ENCODE measurements at places on chromosomes 7 and 10.
A peak's percentile ranks its signal among the peaks of the same experiment; 100 is the strongest.

- DNase-seq, result no peak
Measured at GRCh38 chr10:45371560-45371959, 2.5 kb upstream of the ALOX5 start.

GRCh38 chr10:77889277-77889903 lies 37.2 kb downstream of the DLG5 start:
- no peak for DNase-seq

- DNase-seq, result no peak
Measured at GRCh38 chr10:52561322-52561721, 211.3 kb downstream of the MBL2 start.

GRCh38 chr10:4721999-4722753 lies 103.8 kb upstream of the AKR1E2 start:
- DNase-seq, result no peak

GRCh38 chr10:4983615-4984216 lies 19.9 kb downstream of the AKR1C2 start:
- no peak for DNase-seq

DNA sequence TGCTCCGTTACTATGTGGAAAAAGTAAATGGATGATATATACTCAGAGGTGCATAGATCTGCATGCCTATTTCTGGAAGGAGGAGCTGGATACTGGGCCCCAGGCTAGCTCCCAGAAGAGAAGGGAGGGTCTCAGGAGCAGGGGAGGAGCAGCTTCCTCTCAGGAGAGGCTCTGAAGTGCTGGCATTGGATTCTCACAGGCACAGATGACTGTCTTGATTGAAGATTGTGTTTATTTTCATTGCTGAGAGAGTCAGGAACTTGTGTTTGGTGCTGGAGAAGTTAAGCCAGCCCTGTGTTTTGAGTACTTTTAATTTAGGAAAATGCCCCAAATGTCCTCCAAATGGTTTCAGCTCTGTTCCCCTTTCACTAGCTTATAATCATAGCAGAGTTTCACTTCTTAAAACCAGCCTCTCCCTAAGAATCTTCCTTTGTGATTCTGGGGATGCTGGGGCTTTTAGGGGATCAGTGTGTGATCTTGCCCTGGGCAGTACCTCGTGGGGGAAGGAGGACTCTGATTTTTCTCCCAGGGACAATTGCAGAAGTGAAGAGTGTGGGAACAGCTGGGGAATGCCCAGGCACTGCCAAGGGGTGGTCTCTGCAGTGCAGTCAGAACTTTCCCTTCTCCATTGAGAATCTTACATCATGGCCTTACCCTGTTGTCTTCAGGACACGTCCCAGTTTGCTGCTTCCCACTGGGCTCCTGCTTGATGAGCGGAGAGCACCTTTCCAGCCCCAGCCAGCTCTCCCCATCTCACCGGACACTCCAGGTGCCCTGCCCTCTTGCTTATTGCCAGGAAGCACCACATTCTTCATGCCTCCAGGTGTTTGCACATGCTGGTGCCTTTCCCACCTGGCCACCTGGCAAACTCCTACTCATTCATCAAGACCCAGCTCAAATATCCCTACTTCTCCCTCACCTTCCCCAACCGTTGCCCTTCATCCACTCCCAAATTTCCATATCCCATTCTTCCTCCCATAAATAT lies 102.8 kb downstream of the ARHGAP22 start:
- no peak for DNase-seq

DNA sequence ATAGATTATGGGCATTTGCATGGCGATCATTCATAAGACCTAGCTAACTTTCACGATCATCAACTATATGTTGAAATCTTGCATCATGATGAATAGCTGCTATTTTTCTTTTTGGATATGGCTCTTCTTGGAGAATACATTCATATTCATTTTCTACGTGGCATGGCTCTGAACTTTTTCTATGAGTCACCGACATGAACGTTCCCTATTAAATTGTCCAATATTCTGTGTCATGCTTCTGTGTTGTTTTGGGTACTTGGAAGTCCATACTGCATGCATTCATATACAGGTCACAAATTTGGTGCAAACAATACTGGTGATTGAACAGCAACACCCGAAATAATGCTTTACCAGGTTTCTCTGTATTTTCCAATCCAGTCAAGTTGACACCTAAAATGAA lies 37.9 kb upstream of the ANKRD1 start:
- no peak for DNase-seq

DNA sequence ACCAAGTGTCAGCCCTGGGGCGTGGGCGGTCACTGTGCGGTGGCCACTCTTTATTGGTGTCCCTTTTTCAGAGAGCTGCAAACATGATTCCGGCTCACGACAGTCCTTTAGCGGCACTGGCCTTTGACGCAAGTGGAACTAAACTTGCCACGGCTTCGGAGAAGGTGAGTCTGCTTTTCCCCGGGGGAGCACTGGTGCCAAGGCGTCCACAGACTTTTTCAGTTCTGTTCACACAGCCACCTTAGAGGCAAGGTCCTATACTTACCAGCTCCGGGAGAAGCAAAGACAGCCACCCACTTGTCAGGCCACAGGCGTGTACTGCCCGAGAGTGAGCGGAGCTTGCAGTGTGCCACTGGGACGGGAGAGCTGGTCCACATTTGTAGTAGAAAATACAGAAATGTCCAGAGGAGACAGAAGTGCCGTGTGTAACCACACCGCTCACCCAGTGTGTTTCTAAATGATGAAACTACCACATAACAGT lies 27.9 kb downstream of the WIPI2 start:
- no peak for DNase-seq

DNA sequence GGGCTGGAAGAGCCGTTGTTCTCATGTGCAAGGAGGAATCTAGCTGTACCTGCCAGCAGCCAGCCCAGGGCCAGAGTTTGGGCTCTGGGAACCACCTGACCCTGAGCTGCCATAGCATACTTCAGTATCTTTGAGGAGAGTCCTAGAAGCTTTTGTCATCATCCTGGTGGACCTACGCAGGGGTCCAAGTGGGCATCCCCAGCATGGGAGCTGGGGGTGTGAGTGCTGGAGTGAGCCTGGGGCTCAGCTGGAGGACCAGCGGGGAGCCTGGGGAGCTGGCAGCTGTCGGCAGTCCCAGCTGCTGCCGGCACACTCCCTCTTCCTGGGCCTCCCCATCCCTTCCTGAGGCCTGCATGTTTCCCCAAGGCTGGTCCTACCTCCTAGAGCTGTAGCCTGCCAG lies 32.5 kb downstream of the C10orf105 start:
- DNase-seq, result no peak

DNA sequence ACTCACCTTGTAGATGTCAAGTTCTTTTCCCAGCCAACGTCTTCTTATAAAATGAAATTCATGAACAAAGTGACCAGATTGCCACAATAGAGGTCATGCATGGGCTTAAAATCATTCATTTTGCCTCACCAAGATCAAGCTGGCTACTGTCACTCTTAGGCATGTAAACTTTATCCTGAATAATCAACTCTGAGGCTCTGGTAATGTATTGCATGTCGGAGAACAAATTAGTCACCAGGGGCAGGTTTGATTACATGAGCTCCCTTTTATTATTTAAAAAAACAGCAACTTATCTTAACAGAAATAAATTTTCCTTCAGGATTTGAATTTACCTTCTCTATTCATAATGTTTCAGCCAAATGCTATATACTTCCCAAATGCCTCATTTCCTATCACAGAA lies 112.9 kb upstream of the SP4 start:
- DNase-seq, result no peak

GRCh38 chr10:124565565-124566221 lies 104.1 kb downstream of the LHPP start:
- DNase-seq, result no peak

GRCh38 chr7:18231854-18232253 lies 204.2 kb upstream of the PRPS1L1 start:
- no peak for DNase-seq

GRCh38 chr7:69172357-69173077 lies 425.8 kb upstream of the AUTS2 start:
- no peak for DNase-seq

DNA sequence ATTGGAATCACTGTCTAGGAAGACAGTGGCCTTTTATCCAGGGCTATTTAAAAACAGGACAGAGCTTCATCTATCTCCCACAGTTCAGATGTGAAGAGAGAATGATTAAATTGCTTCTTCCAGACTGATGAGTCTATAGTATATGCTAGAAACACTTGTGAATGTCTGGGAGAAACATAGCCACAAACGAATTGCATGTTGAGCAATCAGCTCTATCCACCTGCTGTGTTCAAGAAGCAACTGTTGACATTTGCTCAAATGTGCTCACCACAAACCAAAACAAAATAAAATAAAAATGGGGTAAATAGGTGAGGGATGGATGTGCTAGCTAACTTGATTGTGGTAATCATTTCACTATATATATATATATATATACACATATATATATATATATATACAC lies 195.1 kb downstream of the HECW1 start:
- no peak for DNase-seq

DNA sequence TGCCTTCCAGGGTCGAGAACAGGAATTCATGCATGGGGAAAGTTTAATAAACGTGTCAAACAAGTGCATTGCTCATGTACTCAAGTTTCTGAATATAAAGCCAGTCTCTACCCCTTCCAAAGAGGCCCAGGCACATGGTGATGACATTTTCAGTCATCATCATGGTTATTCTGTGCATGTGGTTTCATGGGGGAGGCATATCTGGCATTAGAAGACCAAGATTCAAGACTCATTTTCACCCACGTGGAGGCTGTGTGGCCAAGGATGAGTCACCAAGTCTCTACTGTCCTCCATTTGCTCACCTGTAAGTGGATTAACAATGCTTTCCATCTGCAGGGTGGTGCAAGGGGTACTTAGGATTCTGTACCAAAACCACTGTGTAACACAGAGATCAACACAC lies 34.0 kb upstream of the CNPY1 start:
- no peak for DNase-seq

DNA sequence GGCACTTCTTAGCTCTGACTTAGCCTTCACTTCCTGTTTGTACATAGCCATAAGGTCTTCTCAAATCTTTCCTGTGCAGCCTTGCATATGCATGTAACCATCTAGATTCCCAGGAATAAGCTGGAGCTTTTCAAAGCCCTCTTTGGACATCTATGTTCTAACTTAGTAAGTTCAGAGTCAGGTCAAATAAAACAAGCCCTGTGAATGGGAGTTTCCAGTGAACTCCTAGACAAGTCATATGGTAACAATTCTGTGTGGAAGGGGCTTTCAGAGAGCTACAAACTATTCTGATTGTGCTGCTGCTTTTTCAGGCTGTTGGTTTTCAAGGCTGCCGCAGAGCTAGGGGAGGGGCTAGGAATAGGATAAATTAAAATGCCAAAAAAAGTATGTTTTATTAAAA lies 208.4 kb upstream of the AKR1E2 start:
- no peak for DNase-seq

GRCh38 chr7:4051696-4052095 lies 630.4 kb upstream of the FOXK1 start:
- no peak for DNase-seq

DNA sequence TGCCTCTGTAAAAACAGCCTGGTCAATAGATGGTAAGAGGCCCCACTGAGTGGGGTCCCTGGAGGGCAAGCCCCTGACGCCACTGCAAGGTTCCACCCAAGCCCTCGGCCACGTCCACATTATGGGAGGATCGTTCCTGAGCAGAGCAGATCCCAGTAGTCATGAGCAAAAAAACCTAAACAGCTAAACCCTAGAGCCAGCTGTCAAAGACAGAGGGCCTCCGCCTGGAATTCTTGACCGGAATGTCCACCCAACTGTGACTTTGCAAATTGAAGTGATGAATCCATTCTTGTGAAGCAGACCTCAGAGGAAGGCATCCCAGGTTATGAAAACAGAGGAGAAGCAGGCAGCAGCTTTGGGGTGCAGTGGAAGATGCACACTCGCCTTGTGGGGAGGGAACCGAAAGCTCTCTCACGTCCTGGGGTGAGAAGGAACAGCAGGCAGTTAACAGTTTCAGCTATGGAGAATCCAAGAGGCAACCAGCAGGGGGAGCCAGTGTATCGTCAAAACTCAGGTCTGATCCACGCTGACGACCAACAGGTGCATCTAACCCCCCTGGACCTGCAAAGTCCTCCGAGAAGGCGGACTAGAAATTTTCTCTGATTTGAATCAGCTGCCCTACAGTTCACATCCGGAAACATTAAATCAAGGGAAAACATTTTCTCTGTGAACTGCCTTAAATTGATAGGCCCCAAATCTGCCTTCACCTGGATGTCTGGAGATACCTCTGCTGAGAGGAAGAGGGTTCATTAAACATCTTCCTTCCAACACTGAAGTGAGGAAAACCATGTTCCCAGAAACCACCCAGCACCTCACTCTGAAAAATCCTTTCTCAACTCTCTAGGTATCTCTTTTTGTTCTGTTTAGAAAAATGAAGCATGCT lies 139.1 kb upstream of the PFKP start:
- peak; percentile 37 for DNase-seq

All from natural killer cell (primary cell).